IPS DF 6.9 (cell line): ENCODE measurements at places on chromosomes 12 and 14.

DNA sequence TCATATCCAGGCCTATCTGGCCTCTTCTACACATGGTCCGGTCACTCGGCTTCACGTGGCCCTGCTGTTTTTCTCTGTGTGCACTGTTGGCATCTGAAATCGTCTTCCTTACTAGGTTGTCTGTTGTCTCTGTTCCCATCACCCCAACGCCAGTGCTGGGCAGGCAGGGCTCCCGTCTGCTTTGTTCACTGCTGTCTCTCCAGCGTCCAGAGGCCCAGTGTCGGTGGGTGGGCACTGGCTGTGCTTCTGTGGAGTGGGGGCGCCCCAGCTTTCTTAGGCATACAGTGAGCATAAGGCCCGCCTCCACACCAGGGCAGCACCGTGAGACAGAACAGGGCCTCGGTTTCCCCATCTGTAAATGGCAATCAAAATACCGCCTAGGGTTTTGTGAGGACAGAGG, 153.1 kb downstream of the BCL11B start:
- H3K4me1 ChIP-seq = peaks cover 7% of the 10 kb centered on the region
- no peaks in the 10 kb centered on the region for H3K36me3 ChIP-seq
- H3K27me3 ChIP-seq = 0 out of 2 replicates have a peak, but pooled peaks cover 1% of the 10 kb centered on the region
- no peak for DNase-seq
- no peak overlapping the region for H3K27ac ChIP-seq

GRCh38 chr14:22903742-22904087, 15.2 kb downstream of the RBM23 start:
- H3K27me3 ChIP-seq = no peaks in the 10 kb centered on the region
- H3K4me1 ChIP-seq = no peaks in the 10 kb centered on the region
- H3K36me3 ChIP-seq = peaks cover 39% of the 10 kb centered on the region
- DNase-seq = no peak
- H3K4me3 ChIP-seq = no peak overlapping the region

DNA sequence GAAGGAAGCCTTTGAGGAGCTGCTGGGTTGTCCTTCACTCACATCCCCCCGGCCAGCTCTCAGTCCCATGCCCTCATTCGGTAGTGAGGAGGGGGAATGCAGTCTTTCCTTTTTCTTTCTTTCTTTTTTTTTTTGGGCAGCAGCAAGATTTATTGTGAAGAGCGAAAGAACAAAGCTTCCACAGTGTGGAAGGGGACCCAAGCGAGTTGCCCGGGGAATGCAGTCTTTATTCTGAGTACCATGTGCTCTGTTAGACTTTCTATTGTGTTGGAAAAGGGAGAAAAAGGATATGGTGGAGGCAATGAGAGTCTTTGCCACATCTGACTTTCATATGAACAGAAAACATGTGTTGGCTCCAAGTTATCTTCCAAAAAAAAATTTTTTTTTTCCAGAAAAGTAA, 29.9 kb upstream of the YARS2 start:
- no peaks in the 10 kb centered on the region for H3K36me3 ChIP-seq
- no peaks in the 10 kb centered on the region for H3K27me3 ChIP-seq
- no peaks in the 10 kb centered on the region for H3K4me1 ChIP-seq
- no peak overlapping the region for H3K27ac ChIP-seq

- H3K36me3 ChIP-seq = no peaks in the 10 kb centered on the region
- DNase-seq = no peak
- no peaks in the 10 kb centered on the region for H3K27me3 ChIP-seq
- no peaks in the 10 kb centered on the region for H3K4me1 ChIP-seq
- no peak overlapping the region for H3K4me3 ChIP-seq
These were observed 141.3 kb downstream of the KLHL28 start for GRCh38 chr14:44820230-44820964.

GRCh38 chr12:58774731-58775130, 145.6 kb downstream of the LRIG3 start:
- H3K27ac ChIP-seq = no peak overlapping the region
- no peaks in the 10 kb centered on the region for H3K27me3 ChIP-seq
- no peaks in the 10 kb centered on the region for H3K36me3 ChIP-seq
- H3K4me1 ChIP-seq = no peaks in the 10 kb centered on the region
- no peak overlapping the region for H3K4me3 ChIP-seq

GRCh38 chr12:41836416-41836815, 308.3 kb downstream of the GXYLT1 start:
- no peaks in the 10 kb centered on the region for H3K4me1 ChIP-seq
- no peak for DNase-seq
- no peak overlapping the region for H3K4me3 ChIP-seq
- no peak overlapping the region for H3K27ac ChIP-seq
- H3K36me3 ChIP-seq = no peaks in the 10 kb centered on the region
- H3K27me3 ChIP-seq = no peaks in the 10 kb centered on the region

- no peaks in the 10 kb centered on the region for H3K4me1 ChIP-seq
- H3K27me3 ChIP-seq = no peaks in the 10 kb centered on the region
- H3K4me3 ChIP-seq = no peak overlapping the region
- no peaks in the 10 kb centered on the region for H3K36me3 ChIP-seq
- no peak overlapping the region for H3K27ac ChIP-seq
These were observed 40.2 kb downstream of the TAOK3 start for GRCh38 chr12:118332511-118332910.

DNA sequence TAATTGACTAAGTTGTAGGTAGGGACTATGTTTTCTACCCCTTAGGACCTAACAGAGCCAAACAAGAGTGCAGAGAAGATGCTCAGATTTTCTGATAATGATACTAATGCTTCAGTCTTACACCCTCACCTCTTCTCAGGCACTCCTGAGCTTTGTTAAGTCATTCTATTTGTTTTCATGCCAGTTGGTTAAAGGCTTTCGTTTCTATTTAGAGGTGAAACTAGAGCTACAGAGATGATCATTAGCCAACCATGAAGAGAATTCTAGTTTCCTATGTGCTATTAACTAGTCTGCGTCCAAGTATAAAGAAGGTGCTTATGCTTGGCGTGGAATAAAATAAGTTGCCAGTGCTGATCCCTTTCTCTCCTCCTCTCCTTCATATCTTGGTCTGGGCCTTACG, 34.6 kb upstream of the PYGL start:
- no peaks in the 10 kb centered on the region for H3K27me3 ChIP-seq
- peaks cover 1% of the 10 kb centered on the region; the same call in 1 of the 2 replicates for H3K4me1 ChIP-seq
- H3K27ac ChIP-seq = no peak overlapping the region
- H3K4me3 ChIP-seq = no peak overlapping the region
- DNase-seq = no peak

GRCh38 chr14:25464078-25464477, 414.1 kb upstream of the STXBP6 start:
- no peak for DNase-seq
- H3K4me1 ChIP-seq = no peaks in the 10 kb centered on the region
- no peak overlapping the region for H3K4me3 ChIP-seq
- no peaks in the 10 kb centered on the region for H3K27me3 ChIP-seq

- DNase-seq = no peak
- no peak overlapping the region for H3K4me3 ChIP-seq
- no peak overlapping the region for H3K27ac ChIP-seq
These were observed 587.1 kb upstream of the ATXN7L3B start for GRCh38 chr12:73950507-73950906.

DNA sequence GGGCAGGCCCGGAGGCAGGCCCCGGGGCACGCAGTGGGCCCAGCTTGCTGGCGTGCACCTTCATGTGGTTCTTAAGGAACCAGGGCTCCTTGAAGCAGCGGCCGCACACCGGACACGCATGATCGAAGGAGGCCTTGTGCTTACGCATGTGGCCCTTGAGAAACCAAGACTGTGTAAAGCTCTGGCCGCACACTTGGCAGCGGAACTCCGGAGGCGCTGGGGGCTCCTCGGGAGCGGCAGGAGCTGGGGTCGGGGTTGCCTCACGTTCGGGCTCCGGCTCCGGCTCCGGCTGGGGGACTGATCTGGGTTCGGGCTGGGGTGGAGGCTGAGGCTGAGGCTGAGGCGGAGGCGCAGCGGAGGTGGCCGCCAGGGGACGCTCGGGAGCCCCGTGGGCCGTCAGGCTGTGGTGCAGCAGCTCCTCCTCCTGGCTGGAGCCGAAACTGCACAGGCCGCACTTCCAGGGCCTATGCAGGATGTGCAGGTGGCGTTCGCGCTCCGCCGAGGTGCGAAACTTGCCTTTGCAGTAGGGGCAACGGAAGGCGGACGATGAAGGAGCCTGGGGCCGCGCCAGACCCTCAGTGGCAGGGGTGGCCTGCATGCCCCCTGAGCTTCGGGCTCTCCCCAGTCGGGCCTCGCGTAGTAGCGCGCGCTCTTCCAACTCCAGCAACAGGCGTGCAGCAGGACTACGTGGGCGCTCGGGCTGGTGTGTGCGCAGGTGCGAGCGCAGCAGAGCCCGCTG, 6.0 kb downstream of the ZNF219 start:
- H3K4me1 ChIP-seq = peaks cover 13% of the 10 kb centered on the region
- no peaks in the 10 kb centered on the region for H3K27me3 ChIP-seq
- H3K4me3 ChIP-seq = no peak overlapping the region
- H3K36me3 ChIP-seq = peaks cover 29% of the 10 kb centered on the region
- H3K27ac ChIP-seq = no peak overlapping the region
- no peak for DNase-seq

- no peak overlapping the region for H3K27ac ChIP-seq
- H3K4me1 ChIP-seq = no peaks in the 10 kb centered on the region
- no peak overlapping the region for H3K4me3 ChIP-seq
- no peak for DNase-seq
- H3K27me3 ChIP-seq = no peaks in the 10 kb centered on the region
These were observed 76.1 kb upstream of the TMEM263 start for GRCh38 chr12:106879612-106880011.

DNA sequence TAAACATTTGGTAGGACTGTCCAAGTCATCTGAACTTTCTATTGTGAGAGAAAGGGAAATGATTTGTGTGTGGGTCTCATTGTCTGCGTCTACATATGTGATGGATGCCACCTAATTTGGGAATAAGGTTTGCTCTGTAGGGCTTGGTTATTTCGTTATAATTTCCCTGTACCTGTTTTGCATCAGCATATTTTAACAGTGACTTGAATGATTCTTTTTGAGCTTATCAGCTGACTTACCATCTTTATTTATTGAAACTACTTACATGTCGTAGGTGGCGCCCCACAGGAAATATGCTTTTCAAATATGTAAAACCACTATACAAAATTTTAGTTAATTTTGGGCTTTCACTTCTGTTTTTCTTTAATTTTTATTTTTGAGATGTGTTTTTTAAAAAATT, 56.5 kb upstream of the BCAT1 start:
- no peaks in the 10 kb centered on the region for H3K27me3 ChIP-seq
- H3K4me1 ChIP-seq = no peaks in the 10 kb centered on the region
- H3K27ac ChIP-seq = no peak overlapping the region
